ENCODE measurements at places on chromosomes 3 and 15.

DNA sequence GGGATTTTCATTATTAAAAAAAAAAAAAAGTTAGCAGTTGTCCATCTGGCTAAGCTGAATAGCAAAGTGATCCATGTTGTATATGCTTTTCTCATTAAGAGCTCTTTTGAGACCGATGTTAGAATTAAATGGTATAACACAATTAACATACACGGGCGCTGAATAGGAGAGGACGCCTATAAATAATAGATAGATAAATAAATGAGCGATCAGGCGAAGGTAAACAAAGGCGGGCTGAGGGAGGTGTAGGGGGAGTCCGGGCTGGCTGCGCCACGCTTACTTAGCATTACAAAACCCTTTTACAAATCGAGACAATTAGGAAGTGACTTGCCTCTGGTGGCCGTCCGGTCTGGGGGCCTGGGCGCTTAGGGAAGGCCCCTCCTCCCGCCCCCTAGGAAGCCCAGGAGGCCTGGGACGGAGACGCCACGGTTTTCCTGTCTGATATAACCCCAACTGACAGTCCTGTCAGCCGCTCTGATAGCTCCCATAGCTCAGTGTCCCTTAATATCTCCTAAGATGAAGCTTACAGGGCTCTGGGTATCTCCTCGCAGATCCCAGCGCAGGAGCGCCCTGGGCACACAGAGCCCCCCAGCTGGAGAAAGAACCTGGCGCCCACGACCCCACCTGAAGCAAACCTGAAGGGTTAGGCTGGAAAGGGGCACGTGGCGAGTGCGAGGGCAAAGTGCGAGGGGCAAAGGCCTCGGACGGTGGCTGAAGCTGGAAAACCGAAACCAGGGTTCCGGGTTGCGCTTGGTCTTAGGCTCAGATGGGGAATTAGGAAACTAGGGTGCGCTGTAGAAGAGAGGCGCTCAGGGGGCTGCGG lies 3.6 kb downstream of the SOX14 start:
- DNase-seq: no peak

DNA sequence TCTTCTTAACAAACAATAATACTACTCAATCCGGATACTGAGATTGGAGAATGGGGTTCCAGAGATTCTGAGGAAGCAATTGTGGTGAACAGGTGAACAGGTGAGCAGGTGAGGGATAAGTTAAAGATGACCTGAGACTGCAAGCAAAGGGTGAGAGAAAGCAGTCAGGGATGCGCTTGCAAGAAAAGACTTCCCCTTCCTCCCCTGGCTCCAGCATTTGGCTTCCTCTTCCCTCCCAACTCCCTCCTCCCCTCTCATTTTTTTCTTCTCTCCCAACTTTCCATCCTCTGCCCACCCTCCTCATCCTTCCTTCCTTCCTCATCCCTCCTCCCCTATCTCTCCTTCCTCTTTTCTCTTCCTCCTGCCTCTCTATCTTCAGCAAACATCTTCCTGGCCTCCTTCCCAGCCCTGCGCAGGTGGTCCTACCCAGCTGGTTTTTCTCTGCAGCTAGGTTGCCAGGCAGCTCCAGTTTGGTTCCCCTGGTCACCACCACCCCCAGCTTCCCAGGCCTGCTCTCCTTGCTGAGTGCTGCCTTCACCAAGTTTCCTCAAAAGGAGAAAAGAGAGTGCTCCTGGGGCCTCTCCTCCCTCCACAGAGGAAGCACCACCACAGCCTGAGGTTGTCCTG lies 10.4 kb upstream of the VIPR1 start:
- no peak for DNase-seq

DNA sequence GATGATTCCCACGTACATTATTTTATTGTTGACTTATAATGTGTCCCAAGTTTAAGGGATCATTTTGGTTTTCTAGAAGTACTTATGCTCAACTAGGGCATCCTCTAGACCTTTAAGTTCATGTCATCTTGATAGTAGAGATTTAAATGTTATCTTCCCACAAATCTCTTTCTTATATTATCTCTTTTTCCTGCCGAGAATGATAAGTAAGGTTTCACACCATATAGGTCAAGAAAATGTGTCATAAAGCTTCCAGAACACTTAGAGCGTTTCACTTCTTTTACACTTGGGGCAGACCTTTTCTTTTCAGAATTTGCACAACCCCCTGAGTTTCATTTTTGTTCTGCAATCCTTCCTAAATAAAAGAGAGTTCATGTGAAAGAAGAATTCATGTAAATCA lies 142.0 kb upstream of the CBLB start:
- DNase-seq: no peak

- DNase-seq: no peak
Observed at GRCh38 chr15:65379986-65380385, 2.2 kb upstream of the IGDCC3 start.

GRCh38 chr3:111333642-111334041 lies 208.4 kb upstream of the CD96 start:
- DNase-seq: no peak

- DNase-seq: no peak
Observed at GRCh38 chr15:58977887-58978286, 9.6 kb upstream of the RNF111 start.

- no peak for DNase-seq
Observed at GRCh38 chr3:103319912-103320311, 885.1 kb downstream of the ZPLD1 start.

DNA sequence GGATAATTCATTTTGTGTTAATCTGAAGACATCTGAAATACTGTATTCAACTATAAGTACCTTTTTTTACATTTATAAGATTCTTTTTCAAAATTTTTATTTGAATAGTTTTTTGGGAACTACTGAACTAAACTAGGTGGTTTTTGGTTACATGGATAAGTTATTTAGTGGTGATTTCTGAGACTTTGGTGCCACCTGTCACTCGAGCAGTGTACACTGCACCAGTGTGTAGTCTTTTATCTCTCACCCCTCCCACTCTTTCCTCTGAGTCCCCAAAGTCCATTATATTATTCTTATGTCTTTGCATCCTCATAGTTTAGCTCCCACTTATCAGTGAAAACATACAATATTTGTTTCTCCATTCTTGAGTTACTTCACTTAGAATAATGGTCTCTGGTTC lies 57.6 kb downstream of the CD86 start:
- DNase-seq: peak; percentile 30

DNA sequence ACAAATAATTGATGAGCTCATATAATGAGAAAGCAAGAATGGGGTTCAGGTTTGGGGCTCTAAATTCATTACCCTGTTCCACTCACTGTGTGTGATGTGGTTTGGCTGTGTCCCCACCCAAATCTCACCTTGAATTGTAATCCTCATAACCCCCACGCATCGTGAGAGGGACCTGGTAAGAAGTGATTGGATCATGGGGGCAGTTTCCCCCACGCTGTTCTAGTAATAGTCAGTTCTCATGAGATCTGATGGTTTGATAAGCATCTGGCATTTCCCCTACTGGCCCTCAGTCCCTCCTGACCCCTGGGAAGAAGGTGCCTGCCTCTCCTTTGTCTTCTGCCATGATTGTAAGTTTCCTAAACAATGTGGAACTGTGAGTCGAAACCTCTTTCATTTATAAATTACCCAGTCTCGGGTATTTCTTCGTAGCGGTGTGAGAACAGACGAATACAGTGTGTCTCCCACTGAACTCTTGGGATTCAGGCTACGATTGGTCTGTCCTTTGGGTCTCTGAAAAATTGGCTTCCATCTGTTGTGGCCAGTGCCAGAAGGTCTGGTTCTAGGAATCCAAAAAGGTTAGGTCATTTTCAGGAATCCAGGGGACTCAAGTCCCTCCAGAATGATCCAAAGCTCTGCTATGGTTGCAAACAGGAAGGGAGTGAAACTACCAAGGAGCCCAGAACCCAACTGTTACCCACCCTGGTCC lies 87.7 kb downstream of the XXYLT1 start:
- no peak for DNase-seq

- DNase-seq: peak; percentile 17
Observed at GRCh38 chr3:171195686-171196085, 169.2 kb upstream of the SLC2A2 start.

GRCh38 chr15:81781395-81781794 lies 264.4 kb downstream of the MEX3B start:
- peak; percentile 78 for DNase-seq

GRCh38 chr3:35654476-35654875 lies 15.2 kb downstream of the ARPP21 start:
- DNase-seq: peak; percentile 80

DNA sequence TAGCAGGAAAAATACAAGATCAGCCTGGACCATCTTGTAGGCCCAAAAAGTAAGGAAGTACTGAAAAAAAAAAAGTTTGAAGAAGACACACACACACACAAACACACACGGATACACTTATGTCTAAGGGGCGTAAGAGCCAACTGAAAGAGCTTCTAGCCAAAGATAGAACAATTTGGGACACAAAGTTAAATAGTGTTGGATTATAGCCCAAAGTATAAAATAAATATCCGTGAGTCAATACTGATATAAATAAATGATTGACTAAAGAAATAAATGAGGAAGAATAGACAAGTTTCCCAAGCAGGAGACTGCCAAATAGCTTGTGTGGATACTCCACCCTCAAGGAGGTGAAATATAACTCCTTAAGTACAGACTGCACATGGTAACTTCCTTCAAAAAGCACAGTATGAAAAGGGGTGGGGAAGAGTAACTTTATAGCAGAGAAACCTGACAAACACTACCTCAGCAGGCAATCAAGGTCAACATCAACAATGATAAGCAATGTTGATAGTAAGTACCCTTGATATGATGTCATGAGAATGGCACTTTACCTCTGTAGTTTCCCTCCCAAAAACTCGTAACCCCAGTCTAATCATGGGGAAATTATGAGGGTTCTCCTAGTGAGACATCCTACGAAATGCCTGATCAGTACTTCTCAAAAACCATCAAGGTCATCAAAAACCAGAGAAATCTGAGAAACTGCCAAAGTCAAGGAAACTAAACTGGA lies 187.3 kb upstream of the ATP11B start:
- no peak for DNase-seq

DNA sequence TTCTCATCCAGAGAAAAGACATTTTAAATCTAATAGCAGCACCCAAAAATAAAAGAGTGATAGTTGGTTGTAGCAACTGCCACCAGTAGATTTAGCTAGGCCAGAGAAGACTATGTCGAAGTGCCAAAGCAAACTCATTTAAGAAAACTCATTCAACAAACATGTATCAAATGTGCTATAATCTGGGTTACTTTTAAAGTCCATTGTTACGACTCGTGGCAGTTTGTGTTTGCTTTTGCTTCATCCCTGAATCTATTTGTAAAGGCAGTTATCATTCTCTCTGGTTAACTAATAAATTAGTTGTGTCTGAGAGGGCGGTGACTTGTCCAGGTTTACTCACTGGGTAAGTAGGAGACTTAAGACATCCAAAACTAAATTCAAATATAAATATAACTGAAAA lies 159.4 kb downstream of the ZIC4 start:
- DNase-seq: no peak

GRCh38 chr3:26714485-26714884 lies 91.9 kb downstream of the LRRC3B start:
- no peak for DNase-seq

GRCh38 chr3:139455855-139456254 lies 20.5 kb downstream of the RBP2 start:
- peak; percentile 41 for DNase-seq

DNA sequence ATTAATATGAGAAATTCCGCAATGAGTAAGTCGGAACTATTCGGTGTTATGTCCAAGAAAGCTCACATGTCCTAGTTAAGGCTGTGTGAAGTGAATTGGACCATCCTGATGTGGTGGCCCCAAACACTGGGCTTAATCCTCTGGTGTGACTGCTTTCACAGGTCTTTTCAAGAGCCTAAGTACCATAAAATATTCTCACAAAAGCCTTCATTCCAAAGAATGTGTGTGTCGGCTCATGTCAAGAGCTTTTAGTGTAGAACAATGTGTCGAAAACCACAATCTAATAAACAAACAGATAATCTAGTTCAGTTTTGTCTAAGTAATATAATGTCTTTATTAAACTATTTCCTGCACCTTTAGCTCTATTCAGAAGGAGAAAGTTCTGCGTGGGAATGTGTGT lies 311.4 kb downstream of the LPP start:
- no peak for DNase-seq

- peak; percentile 2 for DNase-seq
Observed at GRCh38 chr15:47673232-47673761, 44.0 kb upstream of the SEMA6D start.

GRCh38 chr15:85475711-85476110 lies 95.3 kb downstream of the AKAP13 start:
- no peak for DNase-seq

DNA sequence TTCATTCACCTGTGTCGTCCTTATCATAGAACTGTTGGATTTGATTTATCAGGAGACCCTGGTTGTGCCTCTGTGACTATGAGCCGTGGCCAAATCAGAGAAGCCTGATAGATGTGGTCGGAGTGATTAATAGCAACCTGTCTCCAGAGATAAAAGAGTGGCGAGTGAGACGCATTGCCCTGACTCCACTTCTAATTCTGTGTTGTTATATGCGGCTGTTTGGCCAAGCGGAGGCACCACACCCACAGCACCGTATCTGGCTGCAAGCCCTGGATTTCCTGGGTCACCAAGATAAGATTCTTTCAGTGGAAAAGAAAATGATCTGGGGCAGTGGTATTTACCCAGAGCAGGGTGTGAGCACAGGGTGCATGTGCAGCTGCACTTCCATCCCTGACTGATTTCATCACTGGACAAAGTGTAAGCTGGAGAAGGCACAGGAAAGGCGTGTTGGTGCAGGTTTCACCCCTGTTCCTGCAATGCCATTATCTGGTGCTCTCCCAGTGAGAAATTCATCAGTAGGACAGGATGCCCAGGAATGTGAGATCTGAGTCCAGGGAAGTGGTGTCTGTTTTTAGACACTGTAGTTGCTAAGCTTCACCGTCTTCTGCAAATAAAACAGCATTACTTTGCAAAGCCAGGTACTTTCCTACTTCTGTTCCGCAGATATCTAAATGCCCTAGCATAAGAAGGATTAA lies 84.6 kb downstream of the CD47 start:
- peak; percentile 94 for DNase-seq

GRCh38 chr15:42018306-42019224 lies 2.3 kb downstream of the PLA2G4E start:
- DNase-seq: peak; percentile 53

DNA sequence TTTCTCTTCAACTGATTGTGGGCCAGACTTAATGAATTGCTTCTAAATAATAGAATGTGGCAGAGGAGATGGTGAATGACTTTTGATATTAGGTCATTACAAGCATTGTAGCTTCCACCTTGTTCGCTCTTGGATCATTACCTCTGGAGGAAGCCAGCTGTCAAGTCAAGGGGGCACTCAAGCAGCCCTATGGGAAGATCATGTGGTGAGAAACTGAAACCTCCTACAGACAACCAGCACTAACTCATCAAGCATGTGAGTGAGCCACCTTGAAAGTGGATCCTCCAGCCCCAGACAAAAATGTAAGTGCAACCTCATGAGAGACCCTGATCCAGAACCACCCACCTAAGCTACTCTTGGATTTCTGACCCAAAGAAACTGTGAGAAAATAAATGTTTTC lies 109.8 kb upstream of the TBC1D5 start:
- no peak for DNase-seq

DNA sequence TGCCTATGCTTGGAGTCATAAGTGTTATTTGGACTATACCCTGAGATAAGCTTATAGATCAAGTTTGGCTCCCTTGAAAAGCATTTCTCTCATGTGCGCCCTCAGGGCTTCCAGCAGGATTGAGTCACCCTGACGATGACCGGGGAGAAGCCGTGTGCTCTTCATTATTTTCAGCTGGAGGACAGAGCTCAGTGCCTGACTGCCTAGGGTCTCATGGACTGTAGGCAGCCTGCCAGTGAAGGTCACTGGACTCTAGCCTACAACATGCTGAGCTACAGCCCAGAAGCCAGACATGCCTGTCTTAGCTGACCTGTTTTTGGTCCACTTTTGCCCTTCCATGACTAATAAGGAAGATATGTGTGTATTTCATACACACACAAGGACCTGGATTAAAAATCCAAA lies 31.6 kb upstream of the NUDT16 start:
- DNase-seq: no peak
